ENCODE measurements at places on chromosomes 13 and 19.

DNA sequence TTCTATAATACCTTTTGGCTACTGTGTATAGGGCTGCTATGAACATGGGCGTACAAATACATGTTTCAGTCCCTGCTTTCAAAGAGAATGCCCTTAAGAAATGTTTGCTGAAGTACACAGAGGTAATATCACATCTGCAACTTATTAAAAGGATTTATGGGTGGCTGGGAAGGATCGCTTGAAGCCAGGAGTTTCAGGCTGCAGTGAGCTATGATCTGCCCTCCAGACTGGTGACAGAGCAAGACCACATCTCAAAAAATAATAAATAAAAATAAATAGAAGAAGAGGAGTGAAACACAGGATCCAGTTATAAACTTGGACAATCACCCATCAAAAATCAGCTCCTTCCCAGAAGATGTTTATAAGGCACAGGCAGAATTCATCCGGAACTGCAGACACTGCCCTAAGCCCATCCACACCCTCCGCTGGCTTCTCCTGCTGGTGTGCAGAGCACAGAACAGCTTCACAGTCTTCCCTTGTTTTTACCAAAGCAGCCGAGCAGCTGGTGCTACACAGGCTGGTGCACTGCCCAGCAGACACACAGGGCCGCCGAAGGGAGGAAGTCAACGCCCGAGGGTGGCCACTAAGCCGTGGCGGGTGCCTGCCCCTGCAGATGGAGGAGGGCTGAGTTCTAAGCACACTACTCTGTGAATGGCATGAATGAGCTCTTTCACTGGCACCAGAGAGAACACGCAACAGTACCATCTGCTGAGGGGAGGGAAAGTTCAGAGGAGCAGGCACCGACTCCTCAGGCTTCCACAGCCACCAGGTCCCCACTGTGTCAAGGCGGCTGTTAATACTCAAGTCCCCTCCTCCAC, 44.0 kb downstream of the BRD4 start:
- no peak for DNase-seq

DNA sequence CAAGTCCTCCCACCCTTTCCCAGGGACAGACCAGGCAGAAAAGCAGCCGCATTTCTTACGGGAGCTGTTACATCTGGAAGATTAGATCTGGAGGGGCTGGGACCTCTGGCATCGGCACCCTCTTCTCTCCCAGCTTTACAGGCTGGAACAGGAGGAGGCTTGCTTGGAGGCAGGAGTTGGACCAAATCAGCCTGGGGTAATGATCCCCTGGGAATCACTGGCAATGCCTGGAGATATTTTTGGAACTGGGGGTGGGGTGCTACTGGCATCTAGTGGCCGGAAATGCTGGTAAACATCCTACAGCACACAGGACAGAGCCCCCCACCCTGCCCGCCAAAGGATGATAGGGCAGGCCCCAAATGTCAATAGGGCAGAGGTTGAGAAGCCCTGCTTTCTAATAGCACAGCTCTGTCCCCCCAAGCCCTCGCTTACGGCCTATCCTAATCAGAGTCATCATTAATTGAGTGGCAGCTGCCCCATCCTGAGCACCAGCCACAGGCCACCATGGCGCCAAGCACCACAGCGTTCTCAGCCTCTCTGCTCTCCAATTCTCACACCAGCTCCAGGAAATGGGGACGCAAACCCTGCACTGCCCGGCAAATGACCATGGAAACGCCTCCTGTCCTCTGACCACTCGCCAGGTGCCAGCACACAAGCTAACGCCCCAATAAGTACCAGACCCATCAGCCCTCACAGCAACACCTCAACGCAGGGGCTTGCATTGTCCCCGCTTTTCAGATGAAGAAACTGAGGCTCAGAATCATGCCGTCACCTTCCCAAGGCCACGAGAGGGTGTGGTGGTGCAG, 20.6 kb downstream of the LRRC4B start:
- DNase-seq: no peak

- DNase-seq: no peak
Observed at GRCh38 chr13:45474584-45475454, 10.1 kb downstream of the COG3 start.

- no peak for DNase-seq
Observed at GRCh38 chr19:17121736-17122293, 46.2 kb downstream of the MYO9B start.

- DNase-seq: no peak
Observed at GRCh38 chr13:73671732-73672131, 462.5 kb downstream of the KLF12 start.

DNA sequence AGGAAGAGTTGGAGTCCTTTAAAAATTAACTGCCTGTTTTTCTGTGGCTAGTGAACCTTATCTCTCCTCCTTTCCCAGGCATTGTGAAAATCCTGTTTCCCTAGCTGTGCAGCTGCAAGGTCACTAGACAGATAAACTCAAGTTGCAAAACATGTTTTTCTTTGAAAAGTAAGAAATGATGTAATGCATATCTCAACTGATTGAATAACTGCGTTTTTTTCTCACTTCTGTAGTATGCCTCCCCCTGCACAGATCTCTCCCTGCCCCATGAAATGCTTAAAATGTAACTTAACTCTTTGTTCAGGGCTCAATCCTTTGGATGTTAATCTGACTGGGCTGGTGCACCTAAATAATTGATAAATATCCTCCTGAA, 27.7 kb upstream of the CYSLTR2 start:
- no peak for DNase-seq

- DNase-seq: peak; percentile 27
Observed at GRCh38 chr19:30864391-30865215, 484.6 kb downstream of the TSHZ3 start.

DNA sequence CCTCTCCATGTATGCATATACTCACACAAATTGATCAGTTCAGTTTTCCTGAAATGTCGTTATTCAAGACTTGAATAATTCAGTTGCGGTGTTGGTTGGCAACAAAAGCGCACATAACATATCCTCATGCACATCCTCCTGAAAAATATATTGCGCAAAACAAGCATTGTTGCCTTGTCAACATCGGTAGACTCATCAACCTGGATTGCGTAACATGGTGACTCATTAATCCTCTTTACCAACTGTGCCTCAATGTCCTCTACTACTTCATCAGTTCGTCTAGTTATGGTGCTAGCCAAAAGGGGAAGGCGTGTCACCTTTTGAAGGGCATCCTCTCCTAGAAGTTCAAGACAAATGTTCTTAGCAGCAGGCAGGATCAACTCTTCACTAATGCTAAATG, 357.7 kb downstream of the LMO7 start:
- DNase-seq: no peak

- DNase-seq: no peak
Observed at GRCh38 chr13:60514891-60515290, 117.9 kb downstream of the TDRD3 start.

- no peak for DNase-seq
Observed at GRCh38 chr13:75308222-75308621, 173.7 kb downstream of the TBC1D4 start.

DNA sequence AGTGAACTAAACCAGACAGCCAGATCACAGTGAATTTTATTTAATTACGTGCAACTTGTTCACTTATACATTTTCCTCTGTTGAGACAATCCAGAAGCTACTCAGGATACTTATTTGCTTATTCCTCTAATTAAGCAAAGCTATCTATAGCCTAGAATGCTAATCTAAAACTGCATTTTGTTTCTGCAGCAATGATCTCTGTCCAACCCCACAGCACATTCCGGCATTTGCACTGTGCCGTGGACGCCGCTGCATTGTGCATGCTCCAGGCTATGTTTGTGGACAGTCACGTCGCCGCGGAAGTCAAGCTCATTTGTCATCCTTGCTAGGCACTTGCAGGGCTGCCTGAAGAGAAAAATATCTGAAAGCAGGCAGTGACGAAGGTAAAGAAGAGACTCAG, 406.9 kb downstream of the RFC3 start:
- no peak for DNase-seq

DNA sequence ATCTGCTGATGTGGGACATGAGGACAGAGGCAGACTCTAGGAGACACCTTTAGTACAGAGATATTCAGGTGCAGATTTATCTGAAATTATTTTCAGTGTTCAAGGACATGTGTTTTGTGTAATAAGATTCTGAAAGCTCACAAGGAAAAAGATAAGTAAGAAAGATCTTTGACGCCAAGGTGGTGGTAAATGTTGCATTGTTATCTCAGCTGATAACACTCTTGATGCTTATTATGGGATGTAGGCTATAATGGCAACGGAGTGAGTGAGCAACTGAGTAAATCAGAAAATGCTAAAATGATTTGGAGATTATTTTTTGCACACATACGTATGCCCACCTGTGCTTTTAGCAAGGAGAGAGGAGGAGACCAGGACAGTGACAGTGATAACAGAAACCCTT, 510.9 kb downstream of the KLF12 start:
- no peak for DNase-seq

DNA sequence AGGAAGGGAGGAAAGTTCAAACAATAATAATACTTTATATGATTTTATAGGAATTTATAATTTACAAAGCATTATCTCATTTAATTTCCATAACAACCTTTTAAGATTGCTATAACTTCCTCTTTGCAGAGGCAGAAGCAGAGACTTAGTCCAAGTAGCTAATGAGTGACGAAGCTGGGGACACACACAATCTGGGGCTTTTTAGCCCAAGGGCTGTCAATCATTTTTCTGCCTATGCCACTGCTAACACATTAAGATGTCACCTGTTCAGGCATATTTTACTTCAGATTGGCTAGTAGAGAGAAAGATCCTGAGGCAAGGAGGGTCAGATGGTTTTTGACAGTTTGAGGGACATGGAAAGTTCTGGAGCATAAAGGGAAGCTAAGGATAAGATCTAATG, 12.6 kb downstream of the SCEL start:
- DNase-seq: no peak

GRCh38 chr13:75216038-75216437, 265.9 kb downstream of the TBC1D4 start:
- no peak for DNase-seq

GRCh38 chr19:42465827-42466280, 23.1 kb upstream of the CXCL17 start:
- no peak for DNase-seq

- DNase-seq: no peak
Observed at GRCh38 chr19:5621311-5621944, 1.1 kb downstream of the SAFB2 start.

GRCh38 chr13:39362652-39363381, 240.2 kb downstream of the LHFPL6 start:
- no peak for DNase-seq

DNA sequence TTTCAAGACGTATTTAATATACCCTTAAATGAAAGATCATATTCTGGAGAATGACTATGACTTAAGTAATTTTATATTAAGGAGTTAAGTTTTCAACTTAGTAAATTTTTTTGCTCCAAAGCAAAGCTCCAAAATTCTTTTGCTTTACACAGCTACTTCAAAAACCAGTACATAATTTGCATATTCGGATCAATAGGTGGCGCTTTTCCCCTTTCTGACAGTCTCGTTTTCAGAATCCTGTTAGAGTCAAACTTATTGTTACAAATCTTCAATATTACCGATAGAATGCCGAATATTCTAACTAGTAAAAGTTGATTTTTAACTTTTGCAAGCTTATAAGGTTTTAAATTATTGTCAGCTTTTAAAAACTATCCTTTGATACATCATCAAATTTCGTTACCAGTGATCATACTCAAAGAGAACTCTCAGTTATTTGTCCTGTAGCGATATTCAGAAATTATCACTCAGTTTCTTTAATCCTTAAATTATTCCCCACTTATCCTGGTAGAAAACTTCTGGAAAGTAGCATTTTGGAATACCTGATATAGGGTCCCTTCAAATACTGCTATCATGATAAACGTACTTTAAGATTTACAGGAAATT, 852.7 kb upstream of the KLHL1 start:
- DNase-seq: no peak

DNA sequence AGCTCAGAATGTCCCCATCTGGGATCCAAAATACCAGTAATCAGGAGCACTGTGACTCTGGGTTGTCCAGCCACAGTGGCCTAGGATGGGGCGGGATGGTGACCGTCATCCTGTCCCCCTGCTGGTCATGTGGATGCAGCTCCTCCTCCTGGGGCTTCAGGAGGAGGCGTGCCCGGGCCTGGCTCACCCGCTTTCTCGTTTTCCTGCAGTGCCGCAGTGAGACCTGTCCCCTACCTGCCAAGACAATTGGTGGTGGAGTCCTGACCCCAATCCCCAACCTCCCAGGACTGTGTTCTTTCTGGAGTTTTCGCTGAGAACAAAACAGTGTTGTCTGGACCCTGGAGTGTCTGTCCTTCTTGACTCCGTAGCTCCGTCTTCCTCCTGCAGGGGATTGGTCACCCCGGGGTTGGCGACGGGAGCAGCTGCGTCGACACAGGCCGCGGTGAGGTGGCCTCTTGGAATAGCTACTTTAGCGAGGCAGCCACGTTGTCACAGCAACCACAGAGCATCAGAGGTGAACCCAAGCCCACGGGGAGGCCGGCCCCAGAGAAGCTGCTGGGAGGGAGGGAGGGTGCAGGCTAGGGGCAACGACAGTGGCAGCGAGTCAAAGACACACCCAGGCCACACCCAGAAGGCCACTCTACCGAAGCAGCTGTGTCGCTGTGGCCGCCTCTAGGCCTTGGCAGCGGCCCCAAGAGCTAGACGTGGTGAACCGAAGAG, 10.2 kb upstream of the EMC10 start:
- DNase-seq: peak; percentile 92

DNA sequence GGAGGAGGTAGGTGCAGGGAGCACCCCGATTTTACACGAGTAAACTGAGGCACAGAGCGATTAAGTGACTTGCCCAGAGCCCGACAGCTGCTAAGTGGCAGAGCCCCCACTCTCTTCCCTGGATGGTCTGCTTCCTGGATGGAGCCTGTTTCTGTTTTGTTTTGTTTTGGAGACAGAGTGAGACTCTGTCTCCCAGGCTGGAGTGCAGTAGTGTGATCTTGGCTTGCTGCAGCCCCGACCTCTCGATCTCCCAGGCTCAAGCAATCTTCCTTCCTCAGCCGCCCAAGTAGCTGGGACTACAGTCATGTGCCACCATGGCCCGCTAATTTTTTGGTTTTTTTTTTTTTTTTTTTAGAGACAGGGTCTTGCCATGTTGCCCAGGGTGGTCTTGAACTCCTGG, 17.3 kb downstream of the BICRA start:
- DNase-seq: no peak

DNA sequence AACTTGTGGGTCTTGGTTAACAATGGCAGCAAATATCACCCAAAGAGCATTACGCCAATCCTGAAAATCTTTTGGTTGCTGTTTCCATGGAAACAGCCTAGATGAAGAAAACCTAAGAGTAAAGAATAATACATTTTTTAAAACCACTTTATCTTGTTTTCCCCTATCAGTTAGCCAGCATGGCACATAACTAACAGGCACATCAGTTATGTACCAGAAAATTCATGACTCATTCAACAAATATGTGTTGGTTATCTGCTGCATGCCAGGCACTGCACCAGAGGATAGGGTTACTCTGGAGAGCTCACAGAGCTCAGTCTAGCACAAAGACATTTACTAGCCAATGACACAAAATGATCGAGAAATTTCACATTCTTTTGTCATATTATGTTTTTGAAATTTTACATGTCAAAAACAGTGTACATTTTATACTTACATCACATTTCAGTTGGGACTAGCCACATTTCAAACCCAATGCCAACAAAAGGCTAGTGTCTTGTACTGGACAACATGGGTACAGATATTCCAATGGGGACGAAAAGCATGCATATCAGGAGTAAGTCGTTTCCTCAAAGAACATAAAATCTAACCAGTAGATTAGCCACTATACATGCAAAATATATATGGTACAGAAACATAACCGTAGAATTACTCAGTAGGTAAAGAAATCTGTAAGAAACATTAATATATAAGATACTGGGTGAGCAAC, 20.3 kb downstream of the LNX2 start:
- DNase-seq: no peak
